ENCODE measurements at places on chromosomes 5 and 9.

DNA sequence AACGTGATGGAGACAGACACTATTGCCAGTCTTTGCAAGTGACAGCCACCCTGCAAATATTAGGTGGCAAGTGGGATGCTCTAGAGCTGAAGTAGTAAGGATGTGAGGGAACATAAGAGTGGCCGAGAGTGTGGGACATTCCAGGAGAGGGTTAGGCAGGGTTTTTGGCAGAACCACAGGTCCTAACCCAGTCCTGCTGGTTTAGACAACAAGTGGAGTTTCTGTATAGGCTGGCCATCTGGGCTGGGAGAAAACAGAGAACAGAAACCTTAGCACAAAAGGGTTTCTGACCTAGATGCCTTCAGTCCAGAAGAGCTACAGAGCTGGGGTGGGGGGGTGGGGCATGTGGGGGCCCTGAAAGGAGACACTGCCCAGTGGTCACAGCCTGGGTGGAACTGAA lies 107.4 kb downstream of the TMEM174 start:
- DNase-seq = no peak

DNA sequence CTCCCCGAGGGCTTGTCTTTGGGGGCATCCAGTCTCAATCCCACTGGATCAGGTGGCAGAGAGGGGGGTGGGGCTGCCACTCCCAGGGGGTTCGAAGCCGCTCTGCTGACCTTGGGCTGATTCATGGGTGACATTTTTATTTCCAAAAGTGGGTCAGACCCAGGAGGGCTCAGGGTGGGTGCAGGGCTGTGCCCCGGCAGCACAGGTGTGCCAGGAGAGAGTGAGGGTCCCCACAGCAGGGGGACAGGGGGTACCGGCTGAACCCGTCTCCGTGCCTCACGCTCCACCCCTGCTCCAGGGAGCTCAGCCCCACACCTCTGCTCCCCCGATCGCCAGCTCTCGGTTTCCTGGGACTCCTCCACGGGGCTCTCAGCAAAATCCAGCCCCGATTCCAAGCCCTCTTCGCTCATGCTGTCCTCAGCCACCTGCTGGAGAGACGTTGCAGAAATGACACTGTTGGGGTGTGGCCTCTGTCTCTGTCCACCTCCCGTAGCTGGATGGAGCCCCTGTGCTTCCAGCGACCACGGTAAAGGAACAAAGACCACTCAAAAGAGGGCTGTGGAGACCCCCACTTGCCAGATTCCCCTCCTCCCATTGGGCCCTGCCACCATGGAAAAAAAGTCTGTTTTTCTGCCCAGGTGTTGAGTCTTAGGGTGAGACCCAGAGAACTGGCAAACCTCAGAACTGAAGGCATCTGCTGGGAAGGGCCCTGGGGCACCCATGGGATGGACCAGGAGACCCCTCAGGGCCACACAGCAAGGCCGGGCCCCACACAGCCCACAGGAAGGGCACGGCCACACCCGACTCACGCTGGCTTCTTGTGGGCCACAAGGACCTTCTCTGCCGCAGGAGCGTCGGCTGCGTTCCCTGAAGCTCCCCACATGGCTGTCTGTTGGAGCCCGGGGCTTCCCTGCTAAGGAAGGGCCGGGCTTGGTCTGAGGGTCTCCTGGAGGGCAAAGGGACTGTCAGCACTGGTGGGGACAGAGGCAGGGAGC lies 10.6 kb upstream of the QSOX2 start:
- DNase-seq = no peak

DNA sequence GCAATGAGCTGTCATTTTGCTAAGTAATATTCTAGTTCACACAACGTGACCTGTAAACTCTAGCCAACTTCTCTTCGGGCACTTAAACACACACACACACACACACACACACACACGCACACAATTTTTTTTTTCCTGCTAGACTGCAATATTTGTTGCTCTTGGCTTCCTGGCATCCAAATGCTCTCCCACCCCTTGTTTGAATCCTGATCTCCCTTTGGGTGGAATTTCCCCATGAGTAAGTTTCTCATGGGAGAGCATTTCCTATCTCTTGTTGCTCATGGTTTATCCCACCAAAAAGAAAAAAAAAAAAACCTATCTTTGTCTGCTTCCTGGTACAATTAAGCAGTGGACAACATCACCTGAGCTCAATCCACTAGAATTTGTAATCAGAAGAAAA lies 54.7 kb upstream of the TSLP start:
- no peak for DNase-seq

- DNase-seq = no peak
Observed at GRCh38 chr5:55110217-55110616, 7.8 kb downstream of the GZMA start.

- DNase-seq = no peak
Observed at GRCh38 chr9:93569621-93570174, 6.7 kb upstream of the PHF2 start.

- no peak for DNase-seq
Observed at GRCh38 chr5:54754878-54755277, 230.5 kb downstream of the ESM1 start.

- DNase-seq = no peak
Observed at GRCh38 chr9:127088724-127089615, 33.5 kb downstream of the ANGPTL2 start.

DNA sequence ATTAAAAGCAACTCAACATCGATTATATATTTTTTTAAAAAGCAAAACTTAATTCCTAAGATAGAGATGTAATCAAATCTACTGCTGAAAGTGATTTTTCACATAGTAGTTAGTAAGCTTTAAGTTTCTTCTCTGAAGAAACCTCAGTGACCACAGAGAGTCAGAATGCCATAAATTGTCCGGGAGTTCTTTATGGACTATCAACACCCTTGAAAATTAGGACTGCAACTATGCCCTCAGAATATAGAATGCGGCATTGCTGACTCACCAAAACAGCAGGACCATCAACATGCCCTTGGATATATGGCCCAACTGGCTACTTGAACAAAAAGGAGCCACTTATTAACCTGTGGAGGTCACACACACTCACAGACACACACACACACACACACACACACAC lies 228.9 kb upstream of the SNX2 start:
- DNase-seq = no peak

- DNase-seq = no peak
Observed at GRCh38 chr9:73213300-73213699, 61.6 kb downstream of the ANXA1 start.

GRCh38 chr5:113338628-113339027 lies 96.2 kb downstream of the TSSK1B start:
- no peak for DNase-seq

DNA sequence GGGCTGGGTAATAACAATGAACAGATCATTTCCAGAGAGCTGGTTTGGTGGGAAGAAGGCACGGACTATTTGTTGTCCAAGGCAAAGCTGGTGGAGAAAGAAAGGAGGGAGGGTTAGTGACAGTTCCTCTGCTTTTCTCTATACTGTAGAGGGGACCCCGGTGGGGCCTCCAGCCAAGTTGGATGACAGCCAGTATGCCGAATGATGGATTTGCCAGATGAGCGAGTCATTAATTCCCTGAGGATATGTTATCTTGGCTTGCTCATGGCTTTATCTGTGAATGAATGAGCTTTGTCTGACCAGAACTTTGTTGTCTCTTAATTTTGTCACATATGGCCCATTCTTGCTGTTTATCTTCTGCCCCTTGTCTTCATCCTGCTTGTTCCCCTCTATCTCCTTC lies 158.6 kb upstream of the GLRA1 start:
- no peak for DNase-seq

GRCh38 chr9:35935261-35935660 lies 22.7 kb downstream of the OR2S2 start:
- DNase-seq = no peak

GRCh38 chr5:143051244-143052058 lies 281.3 kb downstream of the ARHGAP26 start:
- DNase-seq = no peak

DNA sequence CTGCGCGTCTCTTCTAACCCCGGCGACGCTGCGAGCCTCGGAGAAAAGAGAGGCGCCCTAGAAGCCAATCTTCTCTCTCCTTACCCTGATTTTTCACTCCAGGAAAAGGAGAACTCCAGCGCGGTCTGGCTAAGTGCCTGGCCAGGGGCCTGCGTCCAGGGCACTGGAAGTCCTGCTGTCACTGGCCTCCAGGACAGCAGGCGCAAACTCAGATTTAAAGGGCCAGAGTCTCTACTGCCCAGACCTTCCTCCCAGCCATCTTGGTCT lies 553 bp upstream of the FOXB2 start:
- DNase-seq = no peak

DNA sequence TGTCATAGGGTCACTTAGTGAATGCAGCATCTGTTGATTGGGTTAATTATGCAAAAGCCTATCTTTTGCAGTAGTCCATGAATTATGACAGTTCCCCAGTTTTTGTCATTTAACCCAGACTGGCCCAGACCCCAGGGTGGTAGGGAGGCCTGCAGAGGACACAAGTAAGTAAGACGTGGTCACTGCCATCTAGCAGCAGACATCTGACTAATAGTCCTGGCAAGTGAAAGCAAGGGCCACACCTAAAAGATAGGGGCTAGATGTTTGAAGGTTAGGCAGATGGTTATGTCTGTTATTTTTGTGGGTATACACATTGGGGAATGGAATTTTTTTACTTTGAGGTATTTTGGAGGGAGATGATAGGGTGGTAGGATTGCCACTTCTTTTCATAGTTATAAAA lies 48.0 kb downstream of the RAB14 start:
- DNase-seq = no peak

DNA sequence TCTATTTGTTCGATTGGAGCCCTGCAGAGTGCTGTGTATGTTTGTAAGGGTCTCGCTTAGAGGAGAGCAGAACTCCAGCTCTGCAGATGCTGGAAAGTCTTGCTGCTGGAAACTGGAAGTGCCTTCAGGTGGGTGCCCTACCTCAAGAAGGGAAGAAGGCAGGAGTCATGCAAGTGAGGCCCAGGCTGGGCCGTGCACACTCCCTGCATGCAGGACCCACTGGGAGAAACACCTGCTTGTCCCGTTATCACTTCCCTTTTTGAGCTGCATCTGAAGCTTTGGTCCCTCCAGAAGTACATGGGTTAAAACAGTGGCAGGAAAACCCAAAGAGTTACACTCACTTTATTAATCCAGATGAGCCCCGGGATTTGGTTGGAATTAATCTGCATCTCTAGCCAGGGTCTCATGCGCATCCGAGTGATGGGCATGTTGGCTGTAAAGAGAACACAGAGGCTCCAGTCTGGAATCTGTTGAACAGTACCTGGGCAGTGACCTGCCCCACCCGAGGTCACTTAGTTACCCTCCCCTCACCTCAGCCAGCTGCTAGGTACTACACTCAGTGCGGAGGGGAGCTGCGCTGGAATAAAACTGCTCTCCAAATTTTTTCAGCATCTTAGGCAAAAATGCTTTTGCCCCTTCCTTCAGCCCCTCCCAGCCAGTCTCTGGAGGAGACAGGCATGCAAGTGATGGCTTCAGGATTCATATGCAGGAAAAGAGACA lies 1.4 kb downstream of the IRF1 start:
- DNase-seq = no peak

GRCh38 chr9:109683521-109683920 lies 96.5 kb upstream of the PALM2AKAP2 start:
- DNase-seq = no peak

GRCh38 chr9:117460743-117461142 lies 45.9 kb upstream of the ASTN2 start:
- DNase-seq = no peak

GRCh38 chr9:109705515-109705914 lies 74.5 kb upstream of the PALM2AKAP2 start:
- no peak for DNase-seq

- no peak for DNase-seq
Observed at GRCh38 chr9:14627513-14627912, 65.7 kb downstream of the ZDHHC21 start.

DNA sequence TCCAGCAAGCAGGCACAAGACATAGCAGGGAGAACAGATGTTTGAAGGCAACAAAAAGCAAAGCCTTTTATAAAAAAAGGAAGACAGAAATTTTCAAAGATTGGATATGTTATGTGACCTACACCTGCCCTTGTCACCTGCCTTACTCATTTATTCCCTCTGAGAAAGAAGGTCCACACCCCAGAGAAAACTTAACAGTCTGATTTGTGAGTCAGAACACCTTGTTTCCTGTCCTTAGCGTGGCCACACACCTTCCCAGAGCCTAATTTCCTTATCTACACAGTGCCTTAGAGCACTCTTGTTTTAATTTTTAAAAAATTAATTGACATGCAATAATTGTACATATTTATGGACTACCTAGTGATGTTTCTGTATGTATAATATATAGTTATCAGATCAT lies 419.0 kb upstream of the DAB2 start:
- no peak for DNase-seq

DNA sequence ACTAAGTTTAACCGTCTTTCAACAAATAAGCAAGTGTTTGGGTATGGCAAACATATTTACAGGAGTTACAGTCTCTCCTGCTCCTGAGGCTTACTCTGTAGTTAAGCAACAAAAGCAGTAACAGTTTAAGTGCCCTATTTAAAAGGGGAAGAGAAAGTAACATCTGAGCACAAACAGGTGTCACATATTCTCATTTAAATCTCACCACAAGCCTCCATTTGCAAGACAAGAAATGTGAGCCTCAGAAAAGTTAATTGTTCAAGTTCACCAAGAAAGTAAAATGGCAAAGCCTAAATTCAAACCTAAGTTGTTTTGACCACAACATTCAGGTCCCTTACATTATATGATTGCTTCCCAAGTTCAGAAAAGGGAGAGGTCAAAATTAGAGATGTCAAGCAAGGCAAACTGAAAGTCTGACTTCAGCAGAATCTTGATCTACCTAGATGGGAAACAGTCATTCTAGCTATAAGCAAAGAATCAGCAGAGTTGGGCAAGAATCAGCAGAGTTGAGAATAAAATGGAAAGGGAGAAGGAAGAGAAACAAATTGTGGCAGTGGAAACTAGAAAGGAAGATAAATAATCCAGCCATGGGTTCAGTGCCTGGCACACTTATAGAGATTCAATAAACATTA lies 93.4 kb downstream of the STRBP start:
- DNase-seq = no peak

- no peak for DNase-seq
Observed at GRCh38 chr5:147113967-147114366, 120.9 kb upstream of the STK32A start.

GRCh38 chr9:89905606-89906338 lies 301.0 kb downstream of the GADD45G start:
- DNase-seq = no peak

- no peak for DNase-seq
Observed at GRCh38 chr9:99590410-99590809, 231.3 kb upstream of the NR4A3 start.

GRCh38 chr5:128681764-128682592 lies 143.9 kb upstream of the FBN2 start:
- DNase-seq = no peak

- no peak for DNase-seq
Observed at GRCh38 chr5:9924614-9925013, 294.5 kb upstream of the TAS2R1 start.

DNA sequence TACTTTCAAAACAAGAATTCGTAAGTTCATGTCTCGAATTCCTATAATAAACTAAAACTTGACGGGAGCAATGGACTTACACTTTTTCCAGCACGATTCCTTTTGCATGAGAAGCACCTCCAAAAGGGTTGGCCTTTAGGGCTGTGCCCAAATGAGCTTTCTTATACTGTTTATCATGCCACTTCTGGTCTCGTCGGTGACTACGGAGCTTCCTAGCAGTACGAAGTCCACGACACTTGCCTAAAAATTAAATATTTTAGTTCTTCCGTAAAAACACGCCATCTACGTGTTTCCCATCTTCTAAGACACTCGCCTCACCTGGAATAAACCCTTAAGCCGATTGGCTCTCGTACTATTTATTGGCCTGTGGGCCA lies 554 bp downstream of the RPS23 start:
- DNase-seq = no peak

Data from stimulated activated CD4-positive, alpha-beta T cell treated with anti-CD3 and anti-CD28 coated beads, Interleukin-12 subunit alpha, Interleukin-12 subunit beta, amount 100 ng/mL, for 24 hours (primary cell).